ENCODE measurements at places on chromosomes 5 and 9.

GRCh38 chr5:116938488-116938887 is 363.9 kb upstream of the SEMA6A start:
- no peak for DNase-seq

DNA sequence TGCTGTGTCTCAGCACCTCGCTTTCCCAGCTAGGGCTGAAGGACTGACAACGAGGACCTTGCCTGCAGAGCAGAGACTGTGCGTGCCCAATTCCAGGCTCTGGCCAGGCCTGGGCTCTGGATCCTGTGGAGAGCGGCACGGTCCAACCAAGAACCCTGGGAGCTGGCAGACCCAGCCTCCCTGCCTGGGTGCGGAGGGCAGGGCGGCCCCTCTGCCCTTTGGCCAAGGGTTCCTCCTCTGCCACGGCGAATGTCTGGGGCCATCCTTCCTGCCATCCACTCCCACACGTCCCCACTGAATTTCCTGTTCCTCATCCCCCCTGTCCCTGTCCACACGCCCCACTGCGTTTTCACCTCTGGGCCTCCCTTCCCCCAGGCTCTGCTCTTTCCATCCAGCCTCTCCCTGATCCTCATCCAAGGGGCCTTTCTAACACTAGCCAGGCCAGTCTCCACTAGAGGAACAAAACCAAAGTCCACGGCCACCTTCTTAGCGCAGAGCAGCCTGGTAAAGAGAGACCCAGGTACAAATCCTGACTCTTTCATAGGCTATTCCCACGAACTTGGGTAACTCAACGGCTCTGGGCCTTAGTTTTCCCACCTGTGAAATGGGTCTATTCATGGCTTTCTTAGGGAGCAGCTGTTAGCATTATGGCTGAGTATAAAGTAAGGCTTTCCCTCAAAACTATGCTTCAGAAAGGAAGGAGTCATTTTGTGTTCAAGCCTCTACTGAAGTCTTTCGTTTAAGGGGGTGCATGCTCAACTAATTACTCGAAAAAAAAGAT is 95.5 kb upstream of the PHYKPL start:
- DNase-seq = no peak

DNA sequence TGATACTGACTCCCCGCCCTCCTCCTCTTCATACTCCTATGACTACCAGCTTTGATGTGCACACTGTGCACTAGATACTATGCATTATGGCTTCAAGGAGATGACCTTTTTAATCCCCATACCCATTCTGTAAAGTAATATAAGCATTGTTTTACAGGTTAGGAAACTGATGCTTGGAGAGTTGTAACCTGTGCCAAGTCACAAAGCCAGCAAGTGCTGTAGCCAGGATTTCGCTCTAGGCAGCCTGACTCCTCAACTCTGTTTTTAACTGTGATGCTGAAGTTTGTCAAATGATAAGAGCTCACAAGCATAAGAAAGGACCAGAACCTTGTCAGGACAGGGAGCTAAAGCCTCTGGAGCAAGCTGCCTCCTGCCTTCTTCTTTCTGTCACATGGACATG is 461.3 kb downstream of the TMEM232 start:
- DNase-seq = no peak

DNA sequence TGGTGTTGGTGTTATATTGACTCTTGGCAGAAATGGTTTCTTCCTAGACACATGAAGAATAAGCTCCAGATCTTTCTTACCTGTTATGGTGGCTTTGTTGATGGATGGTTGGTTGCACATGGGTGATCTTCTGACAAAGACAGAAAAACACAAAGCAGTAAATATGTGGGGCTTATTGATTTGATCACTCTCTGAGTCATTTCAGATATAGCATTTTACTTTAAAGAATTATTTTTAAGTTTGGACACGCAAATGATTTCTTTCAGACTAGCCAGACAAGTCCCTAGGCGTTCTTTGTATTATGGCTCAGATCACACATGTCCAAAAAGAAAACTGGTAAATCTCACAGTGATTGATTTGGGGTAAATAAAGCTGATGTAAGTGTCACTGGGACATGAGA is 597.6 kb downstream of the RAB3C start:
- no peak for DNase-seq

DNA sequence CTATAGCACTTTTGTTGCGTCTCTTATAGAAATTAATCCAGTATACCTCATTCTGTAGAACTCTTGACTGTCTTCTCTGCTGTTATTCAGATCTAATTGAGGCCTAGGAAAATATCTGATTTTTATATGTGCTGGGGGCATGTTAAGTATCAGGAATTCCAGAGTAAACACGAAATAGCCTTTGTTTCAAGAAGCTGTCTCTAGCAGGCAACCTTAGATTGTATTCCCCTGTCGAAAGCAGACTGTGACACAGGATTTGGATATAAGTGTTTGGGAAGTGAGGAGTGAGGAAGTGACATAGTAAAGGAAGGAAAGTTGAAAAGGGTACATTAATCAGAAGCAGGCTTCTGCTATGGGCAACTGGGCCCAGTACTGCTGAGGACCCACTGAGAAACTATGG is 72.1 kb upstream of the RASA1 start:
- no peak for DNase-seq

- DNase-seq = no peak
These were observed 74.4 kb downstream of the SLC28A3 start for GRCh38 chr9:84266087-84266561.

DNA sequence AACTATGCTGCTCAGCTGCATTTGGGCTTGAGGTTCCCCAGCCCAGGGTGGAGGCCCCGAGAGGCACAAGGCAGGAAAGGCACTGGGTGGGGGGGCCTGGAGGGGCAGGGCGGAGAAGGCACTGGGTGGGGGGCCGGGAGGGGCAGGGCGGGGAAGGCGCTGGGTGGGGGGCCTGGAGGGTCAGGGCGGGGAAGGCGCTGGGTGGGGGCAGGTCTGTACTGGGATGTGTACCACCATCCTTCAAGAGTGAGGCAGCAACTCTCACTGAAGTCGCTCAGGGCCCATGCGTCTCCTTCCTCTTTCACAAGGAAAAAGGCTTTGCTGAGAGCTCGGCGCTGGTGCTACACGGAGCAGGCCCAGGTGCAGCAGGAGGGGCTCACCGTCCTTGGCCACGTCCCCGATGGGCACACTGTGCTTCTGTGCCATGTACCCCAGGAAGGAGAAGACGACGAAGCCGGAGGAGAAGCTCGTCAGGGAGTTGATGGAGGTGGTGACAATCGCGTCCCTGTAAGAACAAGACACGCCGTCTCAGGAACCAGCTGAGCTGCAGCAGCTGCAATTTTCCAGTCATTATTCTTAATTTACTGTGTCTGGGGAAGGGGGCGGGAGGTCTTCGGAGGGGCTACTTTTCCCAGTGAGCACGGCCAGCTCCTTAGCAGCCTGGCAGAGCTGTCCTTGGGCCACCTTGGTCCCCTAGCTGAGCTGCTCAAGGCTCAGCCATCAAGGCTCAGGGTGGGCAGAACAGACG is 30.8 kb downstream of the SLC6A3 start:
- no peak for DNase-seq

GRCh38 chr9:104606152-104606551 is 725 bp upstream of the OR13C2 start:
- no peak for DNase-seq

GRCh38 chr5:2866662-2867372 is 115.3 kb upstream of the IRX2 start:
- DNase-seq = no peak

DNA sequence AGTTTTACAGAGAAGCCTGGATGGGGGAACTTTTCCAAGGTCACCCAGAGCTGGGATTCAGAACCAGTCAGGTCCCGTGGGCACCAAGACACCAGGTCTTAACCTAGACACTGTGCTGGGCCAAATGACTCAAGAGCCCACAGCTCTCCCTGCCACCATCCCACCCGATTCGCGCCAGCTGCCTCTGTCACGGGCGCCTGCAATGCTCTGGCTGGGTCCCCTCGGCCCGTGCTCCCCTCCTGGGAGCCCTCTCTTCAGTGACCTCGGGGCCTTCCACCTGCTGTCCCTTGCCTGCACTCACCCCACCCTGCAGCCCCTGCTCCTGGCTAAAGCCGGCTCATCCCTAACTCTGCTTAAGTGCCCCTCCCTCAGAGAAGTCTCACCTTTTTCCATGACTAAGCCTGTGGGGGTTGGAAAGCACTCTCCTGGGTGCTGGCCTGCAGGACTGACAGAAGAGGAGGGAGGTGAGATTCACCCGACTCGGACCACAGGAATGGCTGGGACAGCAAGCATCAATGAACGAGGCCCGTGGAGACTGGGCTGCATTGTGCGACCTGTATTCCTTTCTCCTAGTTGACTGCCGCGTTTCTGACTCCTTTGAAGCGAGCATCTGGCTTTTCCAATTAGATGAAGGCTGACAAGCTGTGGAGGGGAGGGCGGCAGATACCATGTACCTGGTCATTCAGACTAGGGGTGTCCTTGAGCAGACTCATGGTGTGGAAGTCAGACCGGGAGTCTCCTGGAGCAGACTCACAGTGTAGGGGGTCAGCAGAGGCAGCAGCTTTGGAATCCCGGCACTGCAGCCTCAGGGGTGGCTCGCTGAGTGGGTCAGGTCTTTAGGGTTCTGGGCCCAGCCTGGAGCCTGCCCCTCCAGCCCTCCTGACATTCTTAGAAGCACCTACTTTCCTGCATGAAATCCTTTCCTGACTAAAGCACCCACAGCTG is 5.8 kb upstream of the IL4 start:
- DNase-seq = no peak

DNA sequence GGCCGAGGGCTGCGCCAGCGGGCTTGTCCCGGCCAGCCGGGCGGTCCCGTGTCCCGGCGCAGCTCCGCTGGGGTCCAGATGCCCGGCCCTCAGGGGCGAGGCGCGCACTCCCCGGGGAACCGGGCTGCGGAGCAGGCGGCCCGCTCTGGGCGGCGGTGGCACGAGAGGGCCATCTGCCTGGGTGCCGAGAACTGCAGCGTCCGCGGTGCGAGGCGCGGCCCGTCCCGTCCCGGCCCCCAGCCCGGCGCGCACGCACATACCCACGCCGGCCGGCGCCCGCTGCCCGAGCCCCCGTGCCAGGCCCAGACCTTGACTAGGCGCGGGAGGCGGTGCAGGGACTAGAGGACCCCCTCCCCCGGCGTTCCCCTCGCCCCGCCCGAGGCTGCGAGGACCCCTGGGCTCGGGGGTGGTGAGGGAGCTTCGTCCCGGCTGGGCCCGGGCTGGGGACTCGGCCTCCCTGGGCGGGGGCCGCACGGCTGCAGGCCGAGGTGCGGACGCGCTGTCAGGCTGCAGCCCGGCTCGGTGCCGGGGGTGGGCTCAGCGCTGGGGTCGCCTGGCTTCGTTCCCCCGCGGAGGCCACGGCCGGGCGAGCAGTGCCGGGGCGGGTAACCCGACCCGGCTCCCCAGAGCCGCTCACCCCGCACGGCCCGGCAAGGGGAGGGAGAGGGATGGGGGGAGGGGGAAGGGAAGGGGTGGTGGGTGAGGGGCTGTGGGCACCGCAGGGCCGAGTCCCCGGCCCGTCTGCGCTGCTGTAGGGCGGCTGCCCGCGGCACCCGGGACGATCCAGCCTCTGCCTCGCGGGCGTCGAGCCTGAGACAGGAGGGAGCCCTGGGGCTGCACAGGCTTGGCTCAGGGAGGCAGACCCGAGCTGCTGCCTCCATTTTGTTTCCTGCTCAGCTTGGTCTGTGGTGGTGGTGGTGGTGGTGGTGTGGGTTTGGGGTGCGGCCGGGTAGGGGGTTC is 1.2 kb upstream of the NSD1 start:
- peak; percentile 30 for DNase-seq

- no peak for DNase-seq
These were observed 26.2 kb downstream of the ANGPTL2 start for GRCh38 chr9:127096208-127096607.

- DNase-seq = no peak
These were observed 120.6 kb downstream of the SEMA6A start for GRCh38 chr5:116453988-116454411.

DNA sequence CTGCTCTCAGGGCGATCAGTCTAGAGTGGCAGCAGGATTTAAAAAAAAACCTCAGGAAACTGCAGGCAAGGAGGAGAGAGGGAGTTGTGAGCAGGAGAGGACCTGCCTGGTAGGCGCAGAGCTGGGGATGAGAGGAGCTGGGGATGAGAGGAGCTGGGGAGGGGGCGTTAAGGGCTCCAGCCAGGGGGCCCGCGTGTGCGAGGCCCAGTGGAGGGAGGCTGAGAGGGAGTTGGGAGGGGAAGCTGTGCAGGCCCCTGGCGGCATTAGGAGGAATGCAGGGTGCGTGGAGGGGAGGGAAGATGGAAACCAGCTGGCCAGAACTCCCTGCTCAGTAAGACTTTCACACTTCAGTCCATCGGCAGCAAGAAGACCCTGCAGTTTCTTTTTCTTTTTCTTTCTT is 45.2 kb upstream of the HMCN2 start:
- DNase-seq = no peak

DNA sequence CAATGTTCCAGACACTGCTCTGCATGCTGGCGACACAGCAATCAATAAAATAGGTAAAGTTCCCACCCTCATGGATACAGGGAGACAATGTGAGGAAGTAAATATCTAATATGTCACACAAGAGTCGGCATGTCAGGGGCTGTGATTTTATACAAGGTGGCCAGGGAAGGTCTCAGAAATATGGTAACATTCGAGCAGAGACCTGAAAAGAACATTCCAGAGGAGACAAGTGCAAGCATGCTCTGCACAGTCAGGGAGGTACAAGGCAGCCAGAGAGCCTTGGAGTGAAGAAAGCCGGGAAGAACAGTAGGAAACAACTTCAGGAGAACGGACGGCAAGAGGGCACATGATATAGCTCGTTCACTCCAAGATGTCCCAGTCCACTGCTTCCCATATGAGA is 89.2 kb upstream of the ZNF462 start:
- DNase-seq = no peak

- DNase-seq = no peak
These were observed 196.9 kb downstream of the TSSK1B start for GRCh38 chr5:113237893-113238292.

GRCh38 chr5:176918613-176919012 is 19.5 kb upstream of the HK3 start:
- no peak for DNase-seq

- DNase-seq = no peak
These were observed 36.0 kb downstream of the SARDH start for GRCh38 chr9:133701981-133702797.

GRCh38 chr9:130745829-130746228 is 52.2 kb downstream of the EXOSC2 start:
- DNase-seq = no peak

- peak; percentile 6 for DNase-seq
These were observed 50.6 kb downstream of the DEPDC1B start for GRCh38 chr5:60649288-60649917.

DNA sequence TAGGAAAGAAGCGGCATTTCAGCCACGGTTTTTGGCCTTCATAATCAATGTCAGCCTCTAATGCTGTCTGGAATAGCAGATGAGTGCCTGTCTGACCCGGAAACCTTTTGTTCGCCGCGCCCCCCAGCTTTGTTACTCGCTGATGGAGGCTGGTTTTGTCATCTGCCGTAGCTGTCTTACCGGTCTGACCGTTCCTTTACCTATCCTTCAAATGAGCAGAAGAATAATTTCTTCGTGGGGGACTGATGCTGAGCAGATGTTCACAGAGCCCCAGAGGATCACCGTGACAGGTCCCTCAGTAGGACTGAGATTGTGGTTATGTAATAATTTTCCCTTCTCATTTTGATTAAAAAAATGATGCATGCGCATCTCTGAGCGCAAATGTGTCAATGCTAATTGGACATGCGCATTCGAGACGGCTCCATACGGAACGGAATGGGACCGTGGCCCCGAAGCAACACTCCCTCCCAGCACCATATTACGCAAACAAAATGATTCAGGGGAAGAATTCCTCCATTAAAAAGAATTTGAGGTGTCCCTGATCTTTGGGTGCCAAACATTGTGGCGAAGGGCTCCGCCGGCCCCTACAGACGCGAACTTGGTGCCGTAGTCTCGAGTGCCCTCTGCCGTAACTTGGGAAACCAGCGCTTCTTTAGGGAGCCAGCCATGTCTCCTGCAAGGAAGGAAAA is 27.6 kb downstream of the TLX3 start:
- DNase-seq = no peak
